ENCODE measurements at places on chromosomes 1 and 21.

- DNase-seq, result no peak
These were observed 33.1 kb downstream of the DHCR24 start for GRCh38 chr1:54853793-54854370.

- no peak for DNase-seq
These were observed 39.3 kb upstream of the C1orf198 start for GRCh38 chr1:230907472-230908205.

- no peak for DNase-seq
These were observed 6.6 kb downstream of the SLX9 start for GRCh38 chr21:44946254-44947041.

DNA sequence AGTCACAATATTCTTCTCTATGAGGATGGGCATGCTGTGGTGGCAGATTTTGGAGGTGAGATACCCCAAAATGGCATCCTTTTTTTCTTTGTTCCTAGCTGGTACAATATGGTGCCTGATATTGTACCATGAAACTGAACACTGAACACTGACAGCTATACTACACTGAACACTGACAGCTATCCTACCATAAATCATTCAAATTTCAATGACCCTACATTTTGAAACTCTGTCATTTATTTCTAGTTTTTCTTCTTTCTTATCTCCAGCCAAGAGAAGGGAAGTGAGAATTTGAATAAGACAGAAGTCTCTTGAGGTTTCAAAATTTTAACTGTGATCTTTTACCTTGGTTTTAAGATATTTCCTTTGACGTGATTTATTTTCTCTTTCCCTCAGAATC is 76.3 kb downstream of the LRRC53 start:
- no peak for DNase-seq

GRCh38 chr1:172999349-172999748 is 51.4 kb downstream of the TNFSF18 start:
- DNase-seq, result no peak

DNA sequence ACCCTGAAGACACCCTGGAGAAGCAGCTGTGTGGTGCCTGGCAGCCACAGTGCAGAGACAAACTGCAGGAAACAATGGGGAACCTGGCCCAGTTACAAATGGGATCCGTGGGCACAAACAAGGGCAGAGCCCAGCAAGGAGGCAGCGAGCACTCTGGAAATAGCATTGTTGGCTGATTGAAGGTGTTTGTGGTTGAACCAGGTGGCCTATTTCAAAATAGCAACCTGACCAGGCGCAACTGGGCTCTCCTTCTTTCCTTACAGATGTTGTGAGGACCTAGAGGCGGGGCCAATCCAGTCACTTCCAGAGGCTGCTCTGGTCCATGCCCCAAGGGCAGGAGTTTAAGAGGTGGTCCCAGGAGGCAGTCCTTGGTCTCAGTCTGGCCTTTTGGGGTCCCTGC is 21.7 kb upstream of the ZBTB21 start:
- DNase-seq, result no peak

DNA sequence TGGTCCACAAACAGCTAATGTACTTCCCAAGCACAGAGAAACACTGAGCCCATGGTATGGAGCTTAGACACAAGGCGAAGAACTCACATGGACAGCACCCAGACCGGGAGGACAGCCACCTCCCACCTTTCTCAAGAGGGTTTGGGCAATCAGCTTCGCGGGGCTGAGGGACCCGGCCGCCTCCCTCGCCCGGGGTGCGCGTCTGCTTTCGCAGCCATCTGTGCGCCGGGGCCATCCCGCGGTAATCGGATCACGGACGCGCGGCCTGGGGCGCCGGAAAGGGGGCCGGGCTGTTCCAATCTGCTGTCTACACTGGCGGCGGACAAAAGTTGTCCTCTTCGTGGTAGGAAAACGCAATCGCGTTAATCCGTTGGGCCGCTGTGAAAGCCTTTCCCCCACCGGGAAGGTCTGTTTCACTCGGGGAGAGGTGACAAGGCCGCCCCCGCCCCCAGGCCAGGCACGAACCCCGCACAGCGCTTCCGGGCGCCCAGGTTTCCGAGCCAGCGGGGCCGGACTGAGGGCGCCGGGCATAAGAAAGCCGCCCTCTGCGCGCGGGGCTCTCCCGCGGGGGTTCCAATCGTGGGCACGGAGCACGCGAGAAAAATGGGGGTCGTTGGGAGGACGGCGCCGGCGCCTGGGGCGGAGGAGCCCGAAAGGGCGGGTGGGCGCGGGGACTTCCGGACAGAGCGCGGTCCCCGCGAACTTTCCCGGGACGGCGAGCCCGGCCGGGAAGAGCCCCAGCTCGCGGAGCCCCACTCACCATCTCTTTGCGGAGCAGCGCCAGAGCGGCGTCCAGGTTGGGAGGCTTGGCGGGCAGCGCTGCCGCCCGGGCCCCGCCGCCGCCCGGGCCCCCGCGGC is 664 bp downstream of the FAM89A start:
- peak; percentile 66 for DNase-seq

DNA sequence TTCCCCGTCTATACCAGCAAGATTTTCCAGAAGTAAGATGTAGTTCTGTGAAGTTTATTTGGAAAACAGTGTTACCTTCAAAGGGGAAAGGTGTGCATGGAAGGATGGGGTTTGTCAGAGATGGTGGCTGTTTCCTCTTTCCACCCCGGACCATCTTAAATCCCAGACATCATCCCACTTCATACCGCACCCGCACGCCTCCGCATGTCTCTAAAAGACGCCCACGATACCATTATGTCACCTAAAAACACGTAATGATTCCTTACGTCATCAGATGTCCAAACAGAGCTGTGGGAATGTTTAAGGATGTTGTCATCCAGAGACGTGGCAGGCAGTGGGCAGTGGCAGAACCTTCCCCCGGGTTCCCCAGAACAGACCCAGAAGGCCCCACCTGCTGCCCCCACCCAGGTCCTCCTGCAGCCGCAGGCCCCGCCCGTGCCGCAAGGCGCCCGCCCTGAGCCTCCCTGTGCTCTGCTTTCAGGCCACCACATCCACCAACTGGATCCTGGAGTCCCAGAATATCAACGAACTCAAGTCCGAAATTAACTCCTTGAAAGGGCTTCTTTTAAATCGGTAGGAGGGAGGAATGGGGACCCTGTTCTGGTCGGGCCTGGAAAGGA is 152.2 kb downstream of the PEX14 start:
- no peak for DNase-seq

DNA sequence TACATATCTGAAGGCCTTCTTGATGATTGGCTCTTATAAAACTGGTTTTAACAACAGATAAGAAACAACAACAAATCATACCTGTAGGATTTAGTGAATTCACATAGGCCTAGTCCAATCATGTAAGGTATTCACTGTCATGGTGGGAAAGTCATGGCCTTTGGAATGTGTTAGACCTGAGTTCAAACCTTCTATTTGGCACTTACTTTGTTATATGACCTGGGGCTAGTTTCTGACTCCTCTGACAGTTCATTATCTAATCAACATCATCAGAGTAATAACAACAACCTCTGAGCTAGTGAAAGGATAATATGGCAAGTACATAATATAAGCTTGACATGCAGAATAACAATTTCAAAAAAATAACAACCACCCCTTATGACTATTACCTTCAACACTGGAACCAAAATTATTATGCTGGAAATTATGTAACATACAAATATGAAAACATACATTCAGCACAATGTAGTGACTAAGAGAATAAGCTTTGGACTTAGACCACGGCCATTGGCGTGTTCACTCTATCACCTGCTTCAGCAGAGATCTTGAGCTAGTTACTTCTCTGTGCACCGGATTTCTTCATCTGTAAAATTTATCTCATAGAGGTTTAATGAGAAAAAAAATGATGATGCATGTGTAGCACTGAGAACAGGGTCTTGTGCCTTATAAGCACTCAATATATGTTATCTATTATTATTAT is 597.6 kb downstream of the LMO4 start:
- DNase-seq, result no peak

GRCh38 chr1:223819730-223820514 is 25.8 kb downstream of the TP53BP2 start:
- no peak for DNase-seq

- DNase-seq, result no peak
These were observed 95.4 kb downstream of the RNF220 start for GRCh38 chr1:44500181-44501046.

- DNase-seq, result no peak
These were observed 9.7 kb downstream of the CTNNBIP1 start for GRCh38 chr1:9900142-9901043.
